T-helper 17 cell (primary cell): ENCODE measurements at places on chromosomes 3 and 15. TPM values are rescaled to one million over a fixed set of nuclear protein-coding genes. Genes with fewer than 3 reads are reported as not detected.

The TYRO3 gene
- total RNA-seq: 0.75 TPM

DNA sequence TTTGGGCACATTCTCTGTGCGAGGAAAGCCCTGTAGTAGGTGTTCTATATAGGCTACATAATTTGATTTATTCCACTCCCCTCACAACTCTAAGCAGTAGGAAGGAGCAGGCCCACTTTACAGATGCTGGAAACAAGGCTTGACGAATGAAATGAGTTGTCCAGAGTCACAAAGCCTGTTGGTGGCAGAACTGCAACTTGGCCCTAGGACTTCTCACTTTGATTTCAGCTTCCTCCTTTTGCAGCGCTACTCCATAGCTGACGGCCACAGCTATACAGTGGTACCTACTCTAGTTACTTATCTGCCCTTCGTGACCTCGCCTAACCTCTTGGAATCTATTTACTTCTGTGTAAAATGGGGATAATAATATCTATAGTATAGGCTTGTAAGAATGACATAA, 2.5 kb upstream of the IRAK2 start:
- no peak overlapping the region for H3K27ac ChIP-seq
- H3K4me3 ChIP-seq: no peak overlapping the region
- H3K36me3 ChIP-seq: no peaks in the 10 kb centered on the region

DNA sequence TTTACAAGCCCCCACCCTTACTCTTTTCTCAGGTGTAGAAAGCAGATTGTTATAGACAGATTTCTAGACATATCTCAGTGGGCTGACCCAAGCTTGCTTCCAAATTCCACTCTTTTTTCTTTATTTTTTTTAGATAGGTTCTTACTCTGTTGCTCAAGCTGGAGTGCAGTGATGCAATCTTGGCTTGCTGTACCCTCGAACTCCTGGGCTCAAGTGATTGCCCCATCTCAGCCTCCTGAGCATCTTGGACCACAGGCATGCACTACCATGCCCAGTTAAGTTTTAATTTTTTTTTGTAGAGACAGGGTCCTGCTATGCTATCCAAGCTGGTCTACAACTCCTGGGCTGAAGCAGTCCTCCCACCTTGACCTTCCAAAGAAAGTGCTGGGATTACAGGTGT, 53.5 kb upstream of the ADAMTS9 start:
- no peak overlapping the region for H3K4me3 ChIP-seq
- no peaks in the 10 kb centered on the region for H3K27me3 ChIP-seq
- no peak for DNase-seq
- H3K36me3 ChIP-seq: no peaks in the 10 kb centered on the region
- no peak overlapping the region for H3K27ac ChIP-seq

DNA sequence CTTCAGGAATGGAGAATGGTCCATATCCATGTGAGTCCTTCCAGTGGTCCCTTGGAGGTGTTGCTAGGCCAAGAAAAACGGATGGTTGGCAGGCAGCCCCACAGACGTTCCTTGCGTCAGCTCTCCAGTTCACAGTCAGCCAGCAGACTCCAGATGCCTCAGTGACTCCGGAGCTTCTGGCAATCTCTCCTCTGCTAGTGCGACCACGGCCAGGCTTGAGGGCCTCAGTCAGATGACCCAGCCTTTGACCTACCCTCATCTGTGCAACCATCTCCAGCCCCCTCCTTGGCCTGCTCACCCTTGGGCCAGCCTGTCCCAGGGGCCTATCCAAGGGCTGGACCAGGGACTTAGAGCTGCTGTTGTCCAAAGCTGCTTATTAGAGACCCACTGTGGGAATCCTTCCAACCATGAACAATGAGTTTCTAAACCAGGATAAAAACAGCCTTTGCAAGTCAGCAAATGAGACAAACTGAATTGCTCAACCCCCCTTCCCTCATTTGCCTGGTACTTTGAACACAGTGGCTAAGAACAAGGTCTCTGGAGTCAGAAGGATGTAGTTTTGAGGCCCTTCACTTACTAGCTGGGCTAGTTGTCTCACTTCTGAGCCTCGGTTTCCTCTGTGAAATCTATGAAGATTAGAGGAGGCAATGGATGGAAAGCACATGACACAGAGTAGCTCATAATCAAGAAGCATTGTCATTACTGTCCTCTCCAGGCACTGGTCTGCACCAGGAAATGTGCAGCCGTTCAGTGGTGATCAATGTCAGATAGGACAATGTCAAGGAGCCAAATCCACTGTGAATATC, 44.8 kb downstream of the ANP32A start:
- no peak overlapping the region for H3K4me3 ChIP-seq
- no peak for DNase-seq
- no peaks in the 10 kb centered on the region for H3K36me3 ChIP-seq
- no peaks in the 10 kb centered on the region for H3K27me3 ChIP-seq
- peaks cover 3% of the 10 kb centered on the region for H3K4me1 ChIP-seq
- no peak overlapping the region for H3K27ac ChIP-seq

DNA sequence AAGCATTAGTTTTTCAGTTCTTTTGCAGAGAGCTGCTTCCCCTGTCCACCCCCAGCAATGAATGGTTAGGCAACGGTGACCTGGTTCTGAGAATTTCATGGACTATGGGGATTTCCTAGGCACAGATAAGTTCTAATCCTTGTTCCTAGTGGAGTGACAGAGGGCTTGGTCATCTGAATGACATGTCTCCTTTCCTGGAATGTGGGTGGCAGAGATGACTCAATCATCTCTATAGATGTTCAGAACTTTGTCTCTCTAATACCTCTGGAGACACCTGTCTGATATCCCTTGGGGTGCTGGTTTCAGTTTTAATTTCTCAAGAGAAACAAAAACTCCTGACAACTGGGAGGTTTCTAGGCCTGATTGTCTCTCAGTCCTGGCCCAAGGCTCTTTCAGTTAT, 10.4 kb downstream of the PLA2G4E start:
- H3K27me3 ChIP-seq: peaks cover 7% of the 10 kb centered on the region
- peak overlapping the region; percentile 47 for H3K27ac ChIP-seq
- no peak for DNase-seq
- no peak overlapping the region for H3K4me3 ChIP-seq
- H3K4me1 ChIP-seq: peaks cover 7% of the 10 kb centered on the region
- H3K36me3 ChIP-seq: no peaks in the 10 kb centered on the region
